Esophagus squamous epithelium (tissue), 5 donors: ENCODE measurements at places on chromosomes 12 and 14. TPM values are rescaled to one million over a fixed set of nuclear protein-coding genes. Genes with fewer than 3 reads are reported as not detected.

The AQP2 gene
- total RNA-seq, result not detected

DNA sequence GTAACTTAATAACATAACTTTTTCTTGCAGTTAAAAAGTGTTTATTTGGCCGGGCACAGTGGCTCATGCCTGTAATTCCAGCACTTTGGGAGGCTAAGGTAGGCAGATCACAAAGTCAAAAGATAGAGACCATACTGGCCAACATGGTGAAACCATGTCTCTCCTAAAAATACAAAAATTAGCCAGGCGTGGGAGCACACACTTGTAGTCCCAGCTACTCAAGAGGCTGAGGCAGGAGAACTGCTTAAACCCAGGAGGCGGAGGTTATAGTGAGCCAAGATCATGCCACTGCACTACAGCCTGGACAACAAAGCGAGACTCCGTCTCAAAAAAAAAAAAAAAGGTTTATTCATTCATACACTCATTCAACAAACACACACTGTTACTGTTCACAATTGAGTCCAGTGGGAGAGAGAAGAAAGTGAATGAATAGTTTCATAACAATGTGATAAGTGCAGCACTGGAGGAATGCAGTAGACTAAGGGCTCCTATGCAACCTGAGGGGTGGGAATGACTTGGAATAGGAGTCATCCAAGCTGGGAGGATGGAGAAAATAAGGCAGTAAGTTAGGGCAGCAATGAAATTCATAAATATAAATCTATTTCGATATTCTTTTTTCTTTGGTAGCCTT, 19.8 kb downstream of the DAD1 start:
- no peak overlapping the region for H3K27ac ChIP-seq
- H3K36me3 ChIP-seq, result no peaks in the 10 kb centered on the region
- no peaks in the 10 kb centered on the region for H3K27me3 ChIP-seq
- peaks cover 33% of the 10 kb centered on the region for H3K4me1 ChIP-seq
- H3K4me3 ChIP-seq, result no peak overlapping the region

DNA sequence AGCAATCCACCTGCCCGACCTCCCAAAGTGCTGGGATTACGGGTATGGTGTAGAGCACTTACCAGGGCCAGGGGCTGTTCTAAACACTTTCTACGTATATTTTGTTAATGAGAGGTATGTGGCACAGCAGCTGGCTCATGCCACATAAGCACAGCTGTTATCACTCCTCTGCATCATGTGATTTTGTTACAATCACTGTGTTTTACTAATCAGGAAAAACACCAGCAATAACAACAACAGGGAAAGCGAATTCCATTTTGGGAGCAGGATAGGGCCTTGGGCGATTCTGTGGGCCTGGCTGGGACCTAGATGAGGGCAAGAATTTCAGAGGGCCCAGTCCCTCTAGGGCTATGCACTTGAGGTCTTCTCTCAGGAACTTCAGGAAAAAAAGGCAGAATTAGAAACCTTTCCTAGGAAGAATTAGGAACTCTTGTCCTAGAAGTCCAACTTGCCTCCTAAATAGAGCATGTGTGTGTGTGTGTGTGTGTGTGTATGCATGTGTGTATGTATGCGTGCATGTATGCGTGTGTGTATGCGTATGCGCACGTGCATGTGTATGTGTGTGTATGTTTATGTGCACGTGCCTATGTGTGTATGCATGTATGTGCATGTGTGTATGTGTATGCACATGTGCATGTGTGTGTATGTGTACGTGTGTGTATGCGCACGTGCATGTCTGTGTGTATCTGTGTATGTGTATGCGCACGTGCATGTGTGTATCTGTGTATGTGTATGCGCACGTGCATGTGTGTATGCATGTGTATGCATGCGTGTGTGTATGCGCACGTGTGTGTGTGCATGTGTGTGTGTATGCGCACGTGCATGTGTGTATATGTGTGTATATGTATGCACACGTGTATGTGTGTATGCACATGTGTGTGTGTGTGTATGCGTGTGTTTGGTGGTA, 41.8 kb upstream of the CORO1C start:
- H3K4me3 ChIP-seq, result no peak overlapping the region
- H3K27ac ChIP-seq, result peak overlapping the region; percentile 90
- H3K4me1 ChIP-seq, result peaks cover 20% of the 10 kb centered on the region
- no peaks in the 10 kb centered on the region for H3K27me3 ChIP-seq
- no peak for DNase-seq

DNA sequence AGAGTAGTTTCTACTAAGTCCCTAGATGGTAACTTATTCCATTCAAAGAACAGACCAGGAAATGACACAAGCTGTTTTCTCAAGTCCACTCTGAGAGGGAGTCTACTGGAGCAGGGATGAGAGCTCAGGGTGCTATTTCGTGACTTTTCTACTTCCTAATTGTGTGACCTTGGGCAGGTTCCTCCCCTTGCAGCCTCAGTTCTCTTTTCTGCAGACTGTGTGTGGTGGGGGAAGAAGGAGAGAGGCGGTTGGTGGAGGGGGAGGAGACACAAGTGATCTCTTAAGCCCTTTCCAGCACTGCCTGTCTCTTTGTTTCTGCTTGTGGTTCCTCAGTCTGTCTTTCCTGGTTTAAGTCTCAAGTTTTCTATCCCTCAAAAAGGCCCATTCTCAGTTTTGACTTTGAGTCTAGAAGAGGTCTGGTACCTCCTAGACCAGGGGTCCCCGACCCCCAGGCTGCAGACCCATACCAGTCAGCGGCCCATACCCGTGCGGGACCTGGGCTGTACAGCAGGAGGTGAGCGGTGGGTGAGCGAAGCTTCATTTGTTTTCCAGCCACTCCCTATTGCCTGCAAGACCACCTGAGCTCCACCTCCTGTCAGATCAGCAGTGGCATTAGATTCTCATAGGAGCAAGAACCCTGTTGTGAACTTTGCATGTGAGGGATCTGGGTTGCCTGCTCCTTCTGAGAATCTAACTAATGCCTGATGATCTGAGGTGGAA, 10.7 kb downstream of the FGF6 start:
- H3K4me1 ChIP-seq, result no peaks in the 10 kb centered on the region
- H3K27ac ChIP-seq, result no peak overlapping the region
- DNase-seq, result no peak
- no peaks in the 10 kb centered on the region for H3K36me3 ChIP-seq
- H3K27me3 ChIP-seq, result no peaks in the 10 kb centered on the region

DNA sequence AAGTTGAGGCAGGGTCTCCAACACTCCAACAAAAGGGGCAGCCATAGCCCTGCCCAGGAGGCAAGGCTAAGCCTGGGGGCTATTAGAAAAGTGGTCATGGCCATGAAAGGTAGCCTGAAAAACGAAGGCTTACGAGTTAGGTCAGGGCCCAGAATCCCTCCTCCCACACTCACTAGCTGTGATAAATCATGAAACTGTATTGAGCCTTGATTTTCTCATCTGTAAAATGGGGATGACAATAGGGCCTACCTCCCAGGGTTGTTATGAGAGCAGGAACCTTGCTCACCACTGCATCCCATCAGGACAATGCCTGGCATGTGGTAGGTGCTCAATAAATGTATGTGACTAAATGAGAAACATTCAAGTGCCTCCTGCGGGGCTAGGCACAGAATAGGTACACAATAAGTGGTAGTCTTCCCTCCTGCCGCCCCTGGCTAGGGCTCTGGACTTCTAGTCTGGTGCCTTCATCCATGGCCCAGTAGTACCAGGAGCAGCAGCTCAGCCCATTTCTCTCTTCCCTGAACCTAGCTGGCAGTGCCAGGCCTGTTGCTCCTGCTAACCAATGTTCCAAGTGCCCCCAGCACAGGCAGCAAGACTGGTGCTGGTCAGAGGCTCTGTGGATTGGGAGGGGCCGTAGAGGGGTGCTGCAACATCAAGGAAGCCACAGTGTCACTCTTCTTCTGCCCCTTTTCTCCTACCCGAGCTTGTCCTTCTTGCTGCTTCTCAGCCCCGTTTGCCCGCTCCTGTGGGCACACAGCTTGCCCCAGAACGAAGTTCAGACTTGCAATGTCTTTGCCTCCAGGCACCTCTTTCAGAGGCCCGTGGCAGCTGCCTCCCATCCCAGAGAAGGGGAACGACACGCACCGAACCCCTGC, 7.8 kb downstream of the PGF start:
- no peak for DNase-seq
- H3K27ac ChIP-seq, result peak overlapping the region; percentile 66
- H3K4me3 ChIP-seq, result no peak overlapping the region
- H3K4me1 ChIP-seq, result peaks cover 66% of the 10 kb centered on the region
- H3K36me3 ChIP-seq, result peaks cover 7% of the 10 kb centered on the region

The LTBP2 gene
- 20.9 TPM for total RNA-seq

- H3K4me1 ChIP-seq, result peaks cover 30% of the 10 kb centered on the region
- no peak overlapping the region for H3K4me3 ChIP-seq
- H3K36me3 ChIP-seq, result no peaks in the 10 kb centered on the region
- DNase-seq, result no peak
- no peak overlapping the region for H3K27ac ChIP-seq
Observed at GRCh38 chr14:94343238-94344005, 20.3 kb upstream of the SERPINA6 start.

The TMPRSS12 gene
- not detected for total RNA-seq

GRCh38 chr14:101507836-101508150, 53.5 kb upstream of the DIO3 start:
- H3K27me3 ChIP-seq, result no peaks in the 10 kb centered on the region
- no peak for DNase-seq
- no peak overlapping the region for H3K27ac ChIP-seq
- no peak overlapping the region for H3K4me3 ChIP-seq
- H3K36me3 ChIP-seq, result no peaks in the 10 kb centered on the region

The SMCO3 gene
- not detected for total RNA-seq

DNA sequence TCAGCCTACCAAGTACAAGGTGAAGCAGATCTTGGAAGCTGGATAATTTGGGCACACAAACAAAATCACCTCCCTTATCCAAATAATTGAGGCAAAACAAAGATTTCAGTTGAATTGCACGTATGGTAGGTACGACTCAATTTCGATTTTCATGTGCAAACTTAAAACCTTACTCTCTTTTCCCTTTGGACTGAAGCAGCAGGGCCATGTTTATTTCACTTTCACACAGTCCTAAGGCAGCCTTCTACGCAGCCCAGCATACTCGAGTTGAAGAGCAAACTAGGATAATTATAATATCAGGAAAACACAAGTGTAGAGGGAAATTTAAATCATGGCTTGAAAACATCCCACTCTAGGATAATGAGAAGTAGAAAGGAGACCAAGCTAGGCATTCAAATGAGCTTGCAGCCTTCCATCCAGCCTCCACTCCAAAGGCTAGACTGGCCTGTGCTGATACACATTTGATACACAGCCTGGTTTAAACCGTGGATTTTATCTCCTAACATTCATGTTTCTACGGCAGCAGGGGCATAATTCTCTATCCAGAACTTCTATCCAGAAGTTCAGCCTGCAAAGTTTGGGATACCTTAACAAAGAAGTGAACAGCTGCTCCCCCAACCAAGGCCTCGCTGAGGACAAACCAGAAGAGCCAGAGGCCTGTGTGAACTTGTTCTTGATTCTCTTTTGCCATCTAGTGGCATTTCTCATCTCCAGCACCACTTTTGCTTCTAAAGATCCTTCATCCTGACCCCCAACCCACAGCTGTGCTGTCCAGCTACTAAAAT, 2.4 kb upstream of the RNASE7 start:
- H3K4me3 ChIP-seq, result no peak overlapping the region
- no peak for DNase-seq
- H3K27ac ChIP-seq, result peak overlapping the region; percentile 84
- H3K36me3 ChIP-seq, result no peaks in the 10 kb centered on the region

The SPX gene
- total RNA-seq, result not detected

The MYO1H gene
- total RNA-seq, result not detected

The DLK1 gene
- not detected for total RNA-seq

DNA sequence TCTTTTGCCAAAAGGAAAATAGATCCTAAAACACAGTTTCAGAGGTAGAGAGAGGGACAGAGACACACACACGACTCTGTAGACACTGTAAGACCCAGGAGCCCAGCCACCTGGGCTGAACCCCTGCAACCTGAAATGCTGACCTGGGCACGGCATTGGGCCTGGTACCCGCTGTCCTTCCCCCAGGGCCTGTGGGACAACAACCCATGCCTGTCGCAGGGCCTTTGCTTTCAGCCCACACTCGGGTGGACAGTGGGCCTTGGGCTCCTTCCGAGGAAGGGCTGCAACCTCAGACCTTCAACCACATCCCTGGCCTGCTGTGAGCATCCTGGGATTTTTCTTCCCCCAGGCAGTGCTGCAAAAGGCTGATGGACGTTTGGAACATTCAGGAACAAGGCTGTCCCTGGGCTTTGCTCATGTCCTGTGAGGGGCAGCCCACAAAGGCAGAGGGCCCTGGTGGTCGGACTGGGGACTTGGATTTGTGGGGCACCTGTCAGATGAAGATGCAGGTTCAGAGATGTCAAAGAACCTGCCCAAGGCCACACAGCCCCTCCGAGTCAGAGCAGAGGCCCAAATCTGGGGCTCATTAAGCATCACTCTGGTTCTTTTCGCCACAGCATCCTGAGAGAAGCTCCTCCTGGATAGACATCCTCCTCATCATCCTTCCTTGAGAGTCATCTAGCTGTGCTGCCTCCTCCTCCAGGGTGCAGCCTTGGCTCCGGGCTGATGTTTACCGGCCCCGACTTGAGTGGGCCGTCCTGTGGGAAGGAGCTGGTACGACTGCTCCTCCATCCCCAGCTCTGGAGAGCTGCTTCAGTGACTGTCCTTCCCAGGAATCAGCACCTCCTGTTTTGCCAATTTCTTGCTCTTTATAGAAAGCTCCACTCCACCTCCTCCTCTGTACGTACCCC, 32.7 kb downstream of the CCDC92 start:
- no peaks in the 10 kb centered on the region for H3K27me3 ChIP-seq
- no peak for DNase-seq
- H3K27ac ChIP-seq, result no peak overlapping the region
- H3K4me1 ChIP-seq, result no peaks in the 10 kb centered on the region
- peaks cover 81% of the 10 kb centered on the region for H3K36me3 ChIP-seq

GRCh38 chr12:130375296-130376287, 37.9 kb downstream of the PIWIL1 start:
- H3K36me3 ChIP-seq, result no peaks in the 10 kb centered on the region
- H3K27ac ChIP-seq, result no peak overlapping the region
- peaks cover 13% of the 10 kb centered on the region for H3K4me1 ChIP-seq
- H3K27me3 ChIP-seq, result peaks cover 46% of the 10 kb centered on the region
- no peak overlapping the region for H3K4me3 ChIP-seq

DNA sequence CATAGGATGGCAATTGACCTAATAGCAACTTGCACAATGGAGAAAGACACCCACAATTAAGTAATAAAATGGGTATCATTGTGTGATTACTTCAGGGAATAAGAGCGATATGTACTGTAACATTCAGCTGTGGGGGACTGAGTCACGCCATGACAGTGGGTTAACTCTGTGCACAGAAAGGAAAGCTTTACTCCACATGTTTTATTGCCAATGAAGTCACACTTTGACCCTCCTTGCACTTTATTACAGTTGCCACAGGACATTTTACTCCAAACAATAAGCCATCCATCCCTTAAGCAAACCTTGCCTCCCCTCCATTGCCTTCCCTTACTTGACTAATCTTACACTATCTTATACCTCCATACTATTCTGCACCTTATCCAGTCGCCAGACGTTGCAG, 403.1 kb downstream of the VRK1 start:
- no peaks in the 10 kb centered on the region for H3K27me3 ChIP-seq
- no peak for DNase-seq
- H3K36me3 ChIP-seq, result no peaks in the 10 kb centered on the region

- no peak overlapping the region for H3K27ac ChIP-seq
- H3K4me3 ChIP-seq, result no peak overlapping the region
- DNase-seq, result no peak
- no peaks in the 10 kb centered on the region for H3K36me3 ChIP-seq
- no peaks in the 10 kb centered on the region for H3K4me1 ChIP-seq
Observed at GRCh38 chr12:115199831-115200230, 515.9 kb upstream of the TBX3 start.

The LRRC10 gene
- not detected for total RNA-seq

The SLC48A1 gene
- total RNA-seq, result 30.1 TPM

The LIN7A gene
- total RNA-seq, result 0.91 TPM

The PLEKHA5 gene
- 43.7 TPM for total RNA-seq
